NCI-H1417 treated with DMSO at 0.1 percent for 48 hours (cell line): ENCODE measurements at places on chromosomes 11 and 22.

GRCh38 chr22:33593818-33594217, 326.5 kb downstream of the LARGE1 start:
- no peak for DNase-seq

- no peak for DNase-seq
Measured at GRCh38 chr22:42833104-42833503, 24.0 kb downstream of the ARFGAP3 start.

- DNase-seq = no peak
Measured at GRCh38 chr11:34948696-34949095, 32.3 kb downstream of the PDHX start.

- DNase-seq = no peak
Measured at GRCh38 chr11:103681855-103682254, 354.6 kb upstream of the DDI1 start.

GRCh38 chr22:47320560-47320959, 558.1 kb downstream of the TBC1D22A start:
- DNase-seq = no peak

DNA sequence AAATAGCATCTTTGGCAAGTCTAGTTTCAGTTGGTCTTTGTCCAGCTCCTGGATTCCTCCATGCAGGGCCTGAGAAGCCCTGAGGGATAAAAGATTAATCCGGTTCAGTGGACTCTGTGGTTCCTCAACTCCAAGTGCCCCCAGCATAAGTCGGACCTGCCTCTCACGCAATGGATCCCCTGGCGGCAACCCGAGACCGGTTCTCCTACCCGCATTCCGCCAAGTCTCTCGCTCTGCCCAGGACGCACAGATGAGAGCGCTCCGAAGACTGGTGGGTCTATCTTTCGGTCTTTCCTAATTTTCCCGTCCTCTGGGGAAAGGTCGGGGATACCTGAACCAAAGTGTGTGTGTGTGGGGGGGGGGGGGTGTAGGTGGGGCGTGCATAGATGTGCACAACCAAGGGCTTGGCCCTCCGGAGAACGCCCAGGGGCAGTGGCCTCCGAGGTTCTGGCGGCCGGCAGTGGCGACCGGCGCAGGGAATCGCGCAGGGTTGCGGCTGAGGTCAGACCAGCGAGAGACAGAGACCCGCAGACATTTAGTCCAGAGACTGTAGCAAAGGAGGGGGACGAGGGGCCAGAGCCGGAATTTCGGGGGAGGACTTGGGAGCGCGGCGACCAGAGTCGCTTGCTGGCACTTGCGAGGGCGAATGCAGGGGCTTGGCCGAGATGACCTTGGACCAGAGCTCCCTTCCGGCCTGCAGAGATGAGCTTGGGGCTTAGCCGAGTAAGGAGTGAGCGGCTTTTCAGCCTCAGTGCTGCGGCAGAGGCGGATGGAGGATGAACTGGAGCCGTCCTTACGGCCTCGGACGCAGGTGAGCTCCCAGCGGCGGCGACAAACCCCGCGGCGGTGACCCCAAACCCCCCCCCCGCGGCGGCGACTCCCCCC, 712 bp upstream of the SLC2A11 start:
- no peak for DNase-seq

DNA sequence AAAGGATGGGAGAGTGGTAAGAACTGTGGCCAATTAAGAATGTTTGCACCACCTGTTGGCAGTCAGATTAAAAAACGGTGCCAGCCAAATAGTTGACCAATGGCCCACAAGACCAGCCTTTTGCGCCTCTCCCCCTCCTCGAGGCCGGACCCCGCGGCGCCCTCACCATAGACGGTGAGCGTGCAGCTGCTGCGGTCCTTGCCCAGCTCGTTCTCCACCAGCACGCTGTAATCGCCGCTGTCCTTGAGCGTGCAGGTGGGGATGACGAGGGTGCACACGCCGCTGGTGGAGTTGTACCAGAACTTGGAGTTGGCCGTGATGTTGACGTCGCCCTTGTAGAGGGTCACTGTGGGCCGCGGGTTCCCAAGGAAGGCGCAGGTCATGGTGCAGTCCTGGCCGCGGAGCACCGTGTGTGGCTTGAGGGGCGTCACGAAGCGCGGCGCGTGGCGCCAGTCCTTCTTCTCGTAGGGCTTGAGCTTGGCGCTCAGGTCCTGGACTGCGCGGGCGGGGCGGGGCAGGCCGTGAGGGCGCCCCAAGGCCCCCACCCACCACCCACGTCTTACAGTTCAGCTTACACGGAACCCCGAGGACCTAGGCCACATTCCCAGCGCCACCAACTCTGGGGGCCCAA, 7.2 kb downstream of the TMEM86A start:
- no peak for DNase-seq

GRCh38 chr11:105754716-105755115, 144.8 kb downstream of the GRIA4 start:
- no peak for DNase-seq

DNA sequence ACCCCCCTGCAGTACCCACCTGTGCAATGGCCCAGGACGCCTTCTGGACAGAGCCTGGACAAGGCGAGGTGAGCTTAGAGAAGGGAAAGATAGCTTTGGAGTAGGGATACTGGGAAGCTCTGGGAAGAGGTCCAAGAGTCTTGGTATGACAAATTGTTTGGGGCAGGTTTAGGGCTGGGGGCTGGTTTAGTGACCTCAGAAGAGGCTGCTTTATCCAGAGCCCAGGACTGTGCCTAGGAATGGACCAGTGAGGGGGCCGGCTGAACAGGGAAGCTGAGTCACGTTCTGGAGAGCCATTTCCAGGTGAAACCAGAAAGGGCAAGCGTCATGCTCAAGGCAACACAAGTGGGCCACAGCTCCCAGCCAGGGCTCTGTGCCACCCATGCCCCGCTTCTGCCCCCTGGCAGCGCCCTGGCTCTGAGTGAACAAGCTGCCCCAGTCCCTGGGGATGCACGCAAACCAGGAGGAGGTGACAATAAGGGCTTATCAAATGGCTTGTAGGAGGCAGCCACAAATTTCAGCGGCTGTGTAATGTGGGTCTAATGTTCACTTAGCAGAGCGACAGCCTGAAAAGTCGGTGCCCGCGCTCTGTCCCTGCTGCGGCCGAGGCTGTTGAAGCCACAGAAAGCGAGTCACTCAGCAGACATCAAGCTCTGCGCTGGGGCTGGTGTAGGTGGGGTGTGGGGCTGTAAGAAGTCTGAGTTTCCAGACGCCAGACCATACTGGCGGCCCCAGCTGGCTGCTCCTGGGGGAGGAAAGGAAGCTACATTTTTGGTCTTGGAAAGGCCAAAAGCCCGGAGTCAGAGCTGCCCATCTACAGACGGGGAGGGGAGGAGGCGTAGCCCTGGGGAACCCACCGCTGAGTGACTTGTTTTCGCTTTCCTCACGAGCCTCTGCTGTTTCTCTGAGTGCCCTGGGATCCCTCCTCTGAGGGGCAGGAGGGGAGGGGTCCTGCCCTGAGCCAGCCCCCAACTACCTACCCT, 18.3 kb upstream of the SYT7 start:
- no peak for DNase-seq

GRCh38 chr11:844693-845644, 2.3 kb downstream of the TSPAN4 start:
- no peak for DNase-seq

DNA sequence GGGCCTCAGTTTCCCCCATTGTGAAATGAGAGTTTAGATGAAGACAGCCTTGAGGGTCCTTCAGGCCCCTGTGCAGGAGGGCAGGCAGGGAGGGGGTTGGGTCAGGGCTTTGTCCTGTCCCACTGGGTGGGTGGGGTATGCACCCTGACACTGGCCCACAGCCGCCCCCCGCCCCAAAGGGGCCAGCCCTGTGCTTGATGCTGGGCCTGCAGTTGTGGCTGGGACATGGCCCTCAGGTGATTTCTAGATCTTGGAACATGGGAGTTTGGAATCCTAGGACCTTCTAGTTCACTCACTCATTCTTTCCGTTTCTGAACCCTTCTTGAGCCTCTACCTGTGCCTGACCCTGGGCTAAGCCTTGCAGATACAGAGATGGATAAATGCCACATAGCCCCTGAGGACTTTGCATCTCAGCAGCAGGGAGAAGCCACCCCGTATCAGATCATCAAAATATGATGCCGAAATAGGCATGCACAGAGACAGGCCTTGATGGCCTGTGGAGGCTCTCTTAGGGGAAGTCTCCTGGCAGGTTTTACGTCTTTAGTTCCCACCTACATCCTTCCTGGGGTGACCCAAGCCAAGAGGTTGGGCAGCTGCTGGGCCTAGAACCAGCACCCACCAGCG, 76.0 kb downstream of the FBLN1 start:
- DNase-seq = no peak

- no peak for DNase-seq
Measured at GRCh38 chr11:57779276-57779675, 17.7 kb downstream of the CTNND1 start.

GRCh38 chr22:45996241-45997076, 19.5 kb upstream of the WNT7B start:
- no peak for DNase-seq

DNA sequence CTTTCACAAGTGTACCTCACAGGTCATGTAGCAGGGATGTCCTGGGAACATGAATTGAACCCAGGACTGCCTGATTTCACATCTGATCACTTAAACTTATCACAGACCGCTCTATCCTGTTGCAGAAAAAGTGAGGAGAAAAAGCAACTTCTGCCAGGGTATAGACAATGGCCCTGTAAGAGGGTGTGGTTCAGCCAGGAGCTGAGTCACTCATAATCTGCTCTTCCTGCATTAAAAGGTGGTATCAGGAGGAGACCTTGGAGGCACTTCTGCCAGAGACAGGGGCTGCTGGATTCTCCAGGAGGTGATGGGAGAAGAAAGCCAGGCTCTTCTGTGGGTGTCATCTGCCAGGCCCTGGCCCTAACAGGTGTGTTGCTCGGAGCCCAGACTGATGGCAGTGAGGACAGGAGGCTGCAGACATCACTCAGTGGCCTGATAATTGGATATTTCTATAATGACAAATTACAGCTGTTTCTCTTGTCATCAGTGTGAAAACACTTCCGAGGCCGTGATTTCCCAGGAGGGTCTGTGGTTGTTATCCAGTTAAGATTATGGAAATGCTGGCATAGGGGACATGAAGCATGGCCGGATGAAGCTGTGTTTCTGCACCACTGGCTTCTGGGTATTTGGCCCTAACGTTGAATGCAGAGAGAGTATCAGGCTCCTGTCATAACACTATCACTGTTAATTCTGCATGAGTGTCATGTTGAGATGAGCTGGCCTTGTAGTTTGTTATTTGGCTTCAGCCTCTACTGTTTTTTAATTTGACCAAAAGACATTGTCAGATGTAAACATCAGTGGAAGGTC, 125.1 kb upstream of the ZBED5 start:
- DNase-seq = no peak

DNA sequence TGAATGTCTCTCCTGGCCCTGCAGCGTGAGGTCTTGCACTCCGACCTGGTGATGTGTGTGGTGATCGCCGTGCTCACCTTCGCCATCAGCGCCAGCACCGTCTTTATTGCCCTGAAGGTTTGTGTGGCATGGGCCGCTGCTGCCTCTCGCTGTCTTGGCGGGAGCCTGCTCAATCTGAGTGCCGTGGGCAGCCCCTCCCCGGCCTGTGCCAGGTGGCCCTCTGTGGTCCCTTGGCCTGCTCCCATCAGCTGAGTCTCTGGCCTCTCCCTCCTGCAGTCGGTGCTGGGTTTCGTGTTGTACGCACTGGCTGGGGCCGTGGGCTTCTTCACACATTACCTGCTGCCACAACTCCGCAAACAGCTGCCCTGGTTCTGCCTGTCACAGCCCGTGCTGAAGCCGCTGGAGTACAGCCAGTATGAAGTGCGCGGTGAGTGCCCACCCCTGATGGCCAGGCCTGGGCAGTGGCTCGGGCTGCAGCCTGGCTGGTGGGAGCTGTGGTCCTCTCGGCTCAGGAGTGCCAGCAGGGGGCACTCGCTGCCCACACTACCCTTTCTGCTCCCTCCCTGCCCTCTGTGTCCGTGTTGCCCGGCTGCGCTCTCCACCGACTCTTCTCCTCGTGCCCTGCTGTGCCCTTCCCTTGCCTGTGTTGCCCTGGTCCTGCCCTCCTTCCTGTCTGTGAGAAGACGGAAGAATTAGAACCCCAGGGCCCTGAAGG, 10.2 kb downstream of the PCNX3 start:
- no peak for DNase-seq

GRCh38 chr11:17642370-17642769, 77.0 kb upstream of the MYOD1 start:
- DNase-seq = no peak

DNA sequence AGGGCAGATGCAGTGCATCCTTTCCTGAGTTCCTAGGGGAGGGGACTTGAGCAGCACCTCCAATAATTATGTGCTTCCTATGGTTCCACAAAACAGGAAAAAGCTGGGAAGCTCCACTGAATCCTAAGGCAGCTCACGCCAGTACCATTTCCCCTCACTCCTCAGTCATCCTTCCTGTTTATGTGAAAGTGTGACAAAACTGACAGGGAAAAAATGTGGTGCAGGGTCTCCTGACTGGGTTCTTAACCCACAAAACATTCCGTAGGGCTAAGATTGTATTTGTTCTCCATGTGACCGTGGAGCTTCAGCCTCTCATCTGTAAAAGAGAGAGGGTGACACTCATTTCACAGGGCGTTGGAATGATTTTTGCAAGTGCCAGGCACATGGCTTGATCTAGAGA, 12.2 kb upstream of the LYVE1 start:
- no peak for DNase-seq

- DNase-seq = no peak
Measured at GRCh38 chr11:120222916-120223315, 12.1 kb downstream of the OAF start.

DNA sequence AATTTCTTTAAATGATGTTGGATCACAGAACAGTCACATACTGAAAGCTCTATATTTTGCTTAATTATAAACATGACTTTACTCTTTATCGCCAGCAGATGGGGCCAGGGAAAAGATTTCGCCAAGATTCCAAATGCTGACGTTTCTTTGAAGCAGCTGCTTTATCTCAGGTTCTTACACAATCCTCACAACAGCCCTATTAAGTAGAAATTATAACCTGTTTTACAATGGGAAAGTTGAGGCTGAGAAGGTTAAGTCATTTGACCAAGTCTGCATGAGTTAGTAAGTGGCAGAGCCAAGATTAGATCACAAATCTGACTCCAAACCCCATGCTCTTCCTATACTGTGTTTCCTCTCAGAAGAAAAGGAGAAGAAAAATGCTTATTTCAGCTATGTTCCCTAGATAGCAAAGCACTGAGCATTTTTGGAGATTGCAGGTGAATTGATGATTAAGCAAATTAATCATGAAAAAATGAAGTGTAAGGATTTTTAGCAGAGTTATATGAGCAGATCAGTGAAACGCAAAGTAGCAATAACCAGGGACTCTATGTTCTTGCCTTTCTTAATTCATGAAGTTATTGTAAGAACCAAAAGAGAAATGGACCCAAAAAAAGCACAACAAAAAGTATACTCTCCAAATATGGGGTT, 79.0 kb downstream of the AASDHPPT start:
- no peak for DNase-seq

DNA sequence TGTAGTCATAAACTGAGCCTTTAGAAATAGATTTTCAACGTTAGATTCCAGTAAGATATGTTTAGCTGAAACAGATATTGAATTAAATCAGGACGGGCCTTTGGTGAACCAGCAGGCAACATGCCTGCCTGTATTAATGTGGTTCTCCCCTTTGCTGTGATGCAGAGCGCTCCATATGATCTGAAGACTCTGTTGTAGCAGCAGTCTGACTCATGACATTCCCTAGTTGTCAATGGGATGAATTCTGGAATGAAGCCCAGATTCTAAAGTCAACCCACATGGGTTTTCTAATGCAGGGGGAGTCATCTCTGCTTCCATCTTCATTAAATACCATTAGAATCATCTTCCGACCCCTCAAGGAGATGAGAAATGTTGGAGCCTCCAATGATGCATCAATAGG, 864.5 kb downstream of the NTM start:
- no peak for DNase-seq
